ENCODE measurements at places on chromosomes 4 and X.
A peak's percentile ranks its signal among the peaks of the same experiment; 100 is the strongest.

DNA sequence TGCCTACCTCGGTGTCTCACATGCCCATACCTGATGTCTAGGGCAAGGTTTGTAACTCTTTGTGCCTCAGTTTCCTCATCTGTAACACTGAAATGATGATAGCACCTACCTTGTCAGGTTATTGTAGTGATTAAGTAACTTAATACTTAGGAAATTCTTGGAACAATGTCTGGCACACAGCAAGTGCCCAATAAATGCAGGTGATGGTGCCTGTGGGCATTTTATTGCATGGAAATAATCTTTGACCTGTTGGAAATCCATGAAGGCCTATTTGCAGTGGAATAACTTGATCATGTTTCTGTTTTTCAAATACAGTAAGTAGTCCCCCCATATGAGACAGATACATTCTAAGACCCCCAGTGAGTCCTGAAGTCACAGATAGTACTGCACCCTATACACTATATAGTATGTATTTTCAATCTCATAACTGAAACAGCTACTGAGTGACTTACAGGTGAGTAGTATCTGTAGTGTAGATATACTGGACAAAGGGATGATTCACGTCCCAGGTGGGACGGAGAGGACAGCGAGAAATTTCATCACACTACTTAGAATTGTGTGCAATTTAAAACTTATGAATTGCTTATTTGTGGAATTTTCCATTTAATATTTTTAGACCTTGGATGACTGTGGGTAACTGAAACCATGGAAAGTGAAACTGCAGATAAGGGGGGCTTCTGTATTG, 42.1 kb downstream of the AFF1 start:
- no peak for DNase-seq

DNA sequence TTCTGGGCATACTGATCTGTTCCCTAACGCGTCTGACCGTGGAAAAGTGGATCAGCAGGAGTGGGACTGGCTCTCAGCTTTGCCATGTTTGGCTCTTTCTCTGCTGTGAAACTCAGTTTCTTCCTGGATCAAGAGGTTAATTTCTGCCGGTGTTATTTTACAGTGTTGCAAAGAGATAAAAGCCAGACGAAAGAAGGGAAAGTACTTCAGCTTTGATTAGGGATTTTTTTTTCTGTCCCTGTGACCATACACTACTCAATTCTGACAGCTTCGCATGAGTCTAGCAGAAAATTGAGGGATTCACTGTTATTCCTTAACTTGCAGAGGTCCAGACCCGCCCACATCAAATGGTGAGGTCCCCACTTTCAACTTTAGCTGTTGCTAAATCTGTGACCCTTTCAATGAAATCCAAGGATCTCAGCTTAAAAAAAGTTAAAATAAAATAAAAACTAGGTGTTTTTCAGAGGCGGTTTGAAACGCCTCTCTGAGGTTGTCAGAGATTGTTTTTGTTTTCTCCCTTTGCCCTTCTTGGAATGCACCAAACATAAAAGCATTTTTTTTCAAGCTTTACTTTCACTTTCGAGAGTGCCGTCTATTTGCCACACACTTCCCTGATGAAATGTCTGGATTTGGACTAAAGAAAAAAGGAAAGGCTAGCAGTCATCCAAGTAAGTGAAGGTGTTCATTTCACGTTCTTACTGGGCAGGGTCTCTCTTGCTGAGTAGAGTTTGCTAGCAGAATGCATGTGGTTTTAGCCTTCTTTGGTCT, at the start of gene TLR3:
Gene TLR3, plus strand, starts transcription at position 576 of the 768 bp plus-strand sequence. CDS start 7,464 bp downstream, outside the sequence.
- no peak for DNase-seq

DNA sequence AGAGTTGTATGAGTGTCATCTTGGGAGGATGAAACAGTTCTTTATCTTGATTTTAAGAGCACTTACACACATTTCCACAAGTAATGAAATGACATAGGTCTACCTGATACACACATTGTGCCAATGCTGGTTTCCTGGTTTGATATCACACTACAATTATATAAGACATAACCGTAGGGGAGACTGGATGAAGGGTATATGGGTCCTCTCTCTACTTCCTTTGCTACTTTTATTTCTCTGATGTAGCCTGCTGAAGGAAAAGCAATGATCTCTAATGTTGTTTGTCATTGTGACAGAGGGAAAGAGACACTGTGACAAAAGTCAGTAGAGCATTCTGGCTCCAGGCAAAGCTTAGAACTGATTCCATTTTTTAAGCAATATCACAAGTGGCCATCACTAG, 238.0 kb downstream of the PDGFC start:
- no peak for DNase-seq

- DNase-seq: no peak
These were observed 137.2 kb upstream of the ARHGEF9 start for GRCh38 chrX:63922221-63922620.

DNA sequence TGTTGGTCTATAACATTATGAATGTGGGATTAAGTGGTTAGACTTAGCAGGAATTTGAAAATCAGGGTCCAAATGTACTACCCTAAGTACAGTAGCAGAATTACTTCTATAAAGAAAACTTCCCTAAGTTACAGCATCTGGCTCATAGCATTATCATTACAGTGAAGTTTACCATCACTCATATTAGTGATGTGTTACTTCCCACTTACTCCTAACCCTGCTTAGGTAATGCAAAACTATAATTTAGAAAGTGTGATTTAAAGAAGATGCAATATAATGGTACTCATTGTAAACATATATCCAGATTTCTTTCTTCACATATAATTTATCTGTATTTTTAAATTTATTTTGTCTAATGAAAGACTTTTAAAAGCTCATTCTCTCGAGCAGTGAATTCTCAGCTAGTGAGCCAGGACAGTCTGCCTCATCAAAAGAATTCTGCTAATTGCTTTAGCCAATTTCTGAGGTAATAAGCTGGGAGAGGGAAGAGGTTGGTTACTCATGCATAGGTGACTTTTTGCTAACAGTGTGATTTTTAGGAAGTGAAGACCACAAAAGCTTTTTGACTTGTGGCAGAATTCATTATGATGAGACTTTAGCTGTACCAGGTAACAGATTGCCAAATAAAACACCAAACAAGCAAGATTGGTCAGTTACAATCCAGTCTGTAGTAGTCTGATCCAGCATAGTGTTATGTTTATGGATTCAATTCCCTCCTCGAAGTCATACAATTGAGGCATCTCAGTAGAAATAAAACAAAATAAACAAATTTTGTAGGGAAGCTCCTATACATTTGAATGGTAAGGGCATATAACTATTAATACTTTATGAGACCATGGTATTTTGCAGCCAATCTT, 21.0 kb downstream of the PLS3 start:
- no peak for DNase-seq

DNA sequence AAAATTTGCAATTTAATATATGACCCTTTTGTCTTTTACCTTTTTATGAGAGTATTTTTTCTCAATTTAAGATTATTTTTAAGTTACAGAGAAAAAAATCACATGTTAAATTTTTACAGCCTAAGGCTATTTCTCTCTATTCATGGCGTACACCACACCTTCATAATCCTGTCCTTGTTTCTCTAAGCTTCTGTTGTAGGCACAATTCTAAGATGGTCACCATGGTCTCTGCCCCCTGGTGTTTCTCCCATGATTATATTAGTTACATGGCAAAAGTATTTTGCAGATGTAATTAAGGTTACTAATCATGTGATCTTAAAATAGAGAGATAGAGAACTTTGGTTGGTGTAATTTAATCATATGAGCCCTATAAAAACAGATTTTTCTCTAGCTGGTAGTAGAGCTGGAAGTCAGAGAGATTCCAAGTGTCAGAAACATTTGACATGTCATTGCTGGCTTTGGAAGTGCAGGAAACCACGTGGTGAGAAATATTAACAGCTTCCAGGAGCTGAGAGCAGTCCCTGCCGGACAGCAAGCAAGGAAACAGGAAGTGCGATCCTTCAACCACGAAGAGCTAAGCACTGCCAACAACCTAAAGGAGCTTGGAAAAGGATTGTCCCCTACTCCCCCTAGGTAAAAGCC, 89.8 kb downstream of the EIF4E start:
- DNase-seq: peak; percentile 17

- DNase-seq: no peak
These were observed 1.1 kb upstream of the TBC1D14 start for GRCh38 chr4:6908432-6909112.

- DNase-seq: no peak
These were observed 137.3 kb downstream of the BMPR1B start for GRCh38 chr4:94895081-94895480.

DNA sequence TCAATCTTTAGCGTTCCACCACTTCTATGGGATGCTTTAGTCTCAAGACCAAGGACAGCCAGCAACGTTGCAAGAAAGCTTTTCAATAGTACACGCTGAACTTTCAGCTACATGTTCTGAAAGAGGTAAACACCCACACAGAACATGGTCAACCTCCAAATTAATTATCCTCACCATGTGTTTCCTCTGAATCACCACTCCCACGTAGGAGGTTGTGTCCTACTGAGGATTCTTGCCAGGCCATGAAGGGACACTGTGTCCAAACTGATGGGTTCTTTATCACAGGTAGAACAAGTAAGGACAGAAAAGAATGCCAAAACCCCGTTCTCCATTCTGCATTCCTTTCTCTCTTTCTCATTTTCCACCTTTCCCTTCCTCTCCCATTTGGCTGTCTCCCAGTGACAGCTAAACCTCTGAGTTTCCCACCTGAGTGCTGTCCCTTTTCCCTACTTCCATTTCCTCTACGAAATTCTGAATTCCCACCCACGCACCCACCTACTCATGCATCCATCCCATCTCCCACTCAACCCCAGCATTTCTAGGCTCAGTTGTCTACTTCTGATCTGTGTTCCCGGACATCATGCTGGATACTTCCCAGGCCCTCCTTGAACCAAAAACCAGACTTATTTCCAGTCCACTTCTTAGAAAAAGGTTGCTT, 29.0 kb upstream of the GPM6B start:
- DNase-seq: no peak

GRCh38 chr4:26069218-26069617, 155.2 kb downstream of the SMIM20 start:
- peak; percentile 41 for DNase-seq

GRCh38 chr4:167238226-167238625, 3.9 kb upstream of the SPOCK3 start:
- no peak for DNase-seq

DNA sequence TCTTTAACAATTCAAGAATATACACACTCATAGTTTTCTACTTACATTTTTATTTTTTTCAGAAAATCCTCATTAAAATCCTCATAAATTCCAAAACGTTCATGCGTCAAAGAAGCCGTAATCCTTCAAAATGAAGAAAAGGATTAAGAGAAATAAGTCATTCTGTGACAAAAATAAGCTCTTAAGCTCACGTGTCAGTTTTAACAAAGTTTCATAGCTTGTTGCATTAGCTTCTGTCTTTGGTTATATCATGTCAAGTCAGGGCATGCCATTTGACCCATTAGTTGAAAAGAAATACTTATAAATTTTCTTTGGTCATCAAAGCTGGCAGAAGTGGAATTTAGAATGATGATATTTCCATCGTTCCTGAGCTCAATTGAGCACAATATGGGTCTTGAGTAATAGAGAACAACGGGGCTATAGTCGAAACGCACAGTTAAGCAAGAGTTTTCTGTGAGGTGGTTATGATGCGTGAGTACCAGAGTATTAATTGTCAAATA, 185.2 kb upstream of the CTSO start:
- no peak for DNase-seq

- DNase-seq: no peak
These were observed 24.3 kb downstream of the TRPC5 start for GRCh38 chrX:112058255-112058654.

GRCh38 chr4:39054497-39054896, 7.5 kb upstream of the KLHL5 start:
- peak; percentile 92 for DNase-seq

GRCh38 chr4:145156986-145157385, 23.4 kb downstream of the OTUD4 start:
- no peak for DNase-seq

GRCh38 chrX:132411310-132411977, 77.4 kb downstream of the MBNL3 start:
- DNase-seq: no peak

- DNase-seq: no peak
These were observed 90.3 kb upstream of the GK2 start for GRCh38 chr4:79498282-79498681.

GRCh38 chrX:124373348-124373747, 27.0 kb downstream of the SH2D1A start:
- DNase-seq: no peak

DNA sequence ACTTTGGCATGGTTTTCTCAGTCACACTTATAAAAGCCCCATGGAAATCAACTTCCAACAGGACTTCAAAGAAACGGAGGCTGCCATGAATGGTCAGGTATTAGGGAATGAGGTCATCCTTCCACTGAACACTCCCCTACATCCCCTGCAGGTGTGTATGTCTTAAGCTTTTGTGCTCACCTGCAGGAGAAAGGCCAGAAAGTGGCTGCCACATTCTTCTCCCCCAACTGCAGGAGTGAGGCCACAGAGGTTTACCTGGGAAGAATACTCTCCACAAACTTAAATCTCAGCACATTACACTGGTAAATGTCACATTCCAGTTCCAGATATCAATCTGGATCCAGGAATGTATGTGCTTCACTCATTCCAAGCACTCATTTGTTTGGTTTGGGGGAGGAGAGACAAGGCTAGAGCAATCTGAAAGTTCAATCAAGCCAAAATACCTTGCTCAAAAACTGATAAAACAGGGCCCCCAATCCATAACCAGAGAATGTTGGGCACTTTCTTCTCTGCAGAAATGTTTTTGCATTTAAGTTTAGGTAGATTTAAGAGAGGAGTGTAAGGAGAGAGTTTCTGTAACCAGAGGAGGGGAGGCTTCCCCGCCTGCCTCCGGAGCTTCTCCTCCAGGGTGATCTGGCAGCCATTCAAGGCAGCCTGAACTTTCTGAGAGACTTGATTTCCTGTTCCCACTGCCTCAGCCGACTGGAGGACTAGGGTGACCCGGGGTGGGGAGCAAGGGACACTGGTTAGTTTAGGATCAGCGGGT, 15.4 kb downstream of the FAM9C start:
- DNase-seq: no peak

DNA sequence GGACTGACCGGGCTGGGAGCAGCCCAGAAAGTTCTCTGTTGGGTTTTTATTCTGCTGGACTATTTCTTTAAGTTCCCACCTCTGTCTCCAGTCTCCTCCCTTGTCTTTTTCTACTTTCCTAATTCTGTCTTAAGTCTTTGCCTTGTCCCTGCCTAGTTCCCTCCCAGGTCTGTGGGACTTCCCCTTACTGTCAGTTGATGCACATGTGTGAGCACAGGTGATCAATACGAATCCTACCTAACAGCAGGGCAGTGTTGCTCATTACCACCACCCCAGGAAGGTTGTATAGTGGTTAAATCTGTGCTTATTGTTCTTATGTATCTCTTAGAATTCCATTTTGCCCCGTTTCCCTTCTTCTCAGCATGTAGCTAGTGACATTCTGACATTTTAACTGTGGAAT, 62.1 kb downstream of the GALNTL6 start:
- DNase-seq: no peak

GRCh38 chrX:65926095-65927019, 113.5 kb downstream of the VSIG4 start:
- no peak for DNase-seq

- DNase-seq: no peak
These were observed 378.9 kb downstream of the SMARCA1 start for GRCh38 chrX:129144172-129145038.
